ENCODE measurements at places on chromosomes 6 and 20.

- DNase-seq: peak; percentile 78
Observed at GRCh38 chr6:31087494-31088089, 24.8 kb downstream of the C6orf15 start.

- DNase-seq: no peak
Observed at GRCh38 chr6:164378330-164378729, 931.1 kb downstream of the C6orf118 start.

GRCh38 chr6:147559006-147559405 lies 50.5 kb downstream of the SAMD5 start:
- no peak for DNase-seq

GRCh38 chr6:31128093-31128676 lies 7.9 kb upstream of the CDSN start:
- DNase-seq: peak; percentile 71

DNA sequence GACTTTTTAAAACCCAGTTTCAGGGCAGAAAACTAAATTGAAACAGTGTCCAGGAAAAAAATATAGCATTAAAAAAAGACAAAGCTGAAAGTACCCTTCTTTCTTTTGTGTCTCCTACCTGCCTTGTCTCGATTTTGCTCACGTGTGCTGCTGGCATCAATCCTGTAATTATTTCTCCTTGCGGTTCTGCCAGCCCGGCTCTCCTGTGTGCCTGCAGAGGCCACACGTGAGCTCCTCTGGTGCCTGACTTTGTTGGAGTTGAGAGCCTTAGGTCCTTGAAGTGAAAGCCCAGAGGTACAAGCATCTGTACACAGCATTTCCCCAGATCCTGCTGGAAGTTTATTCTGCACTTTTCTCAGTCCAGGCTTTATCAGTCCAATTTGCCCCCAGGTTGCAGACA lies 36.5 kb downstream of the GHRH start:
- no peak for DNase-seq

GRCh38 chr6:51468704-51469103 lies 618.7 kb downstream of the PKHD1 start:
- no peak for DNase-seq

- no peak for DNase-seq
Observed at GRCh38 chr6:168193816-168194721, 115.1 kb upstream of the FRMD1 start.

- no peak for DNase-seq
Observed at GRCh38 chr6:84052204-84052882, 18.8 kb downstream of the MRAP2 start.

GRCh38 chr20:7094438-7094997 lies 327.0 kb downstream of the BMP2 start:
- DNase-seq: peak; percentile 32

DNA sequence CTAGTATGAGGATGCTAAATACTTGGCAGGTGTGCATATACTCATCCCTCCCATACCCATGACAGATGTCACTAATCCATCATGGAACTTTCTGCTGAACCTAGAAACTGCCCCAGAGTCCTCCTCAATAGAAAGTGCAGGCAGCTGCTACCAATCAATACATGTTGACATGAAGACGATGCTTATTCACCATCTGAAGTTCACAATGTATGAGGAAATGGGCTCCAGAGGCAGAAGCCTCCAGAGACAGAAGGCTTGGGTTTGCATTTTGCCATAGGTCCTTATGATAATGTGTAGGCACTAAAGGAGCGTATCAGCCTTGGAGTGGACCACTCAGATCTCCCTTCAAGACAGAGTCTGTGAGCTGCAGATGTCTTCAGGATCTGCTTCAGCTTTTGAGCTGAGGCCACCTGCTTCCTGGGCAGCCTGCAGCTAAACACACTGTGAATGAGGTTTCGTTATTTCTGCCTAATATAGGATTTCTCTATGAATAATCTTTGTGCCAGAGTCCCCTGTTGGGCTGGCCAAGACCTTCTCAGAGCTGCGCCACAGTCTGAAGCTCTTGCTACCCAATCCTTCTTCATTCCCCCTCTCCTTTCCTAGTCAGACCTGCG lies 7.5 kb upstream of the KIAA1755 start:
- peak; percentile 7 for DNase-seq

GRCh38 chr20:15487682-15488081 lies 1085.6 kb downstream of the KIF16B start:
- DNase-seq: no peak

GRCh38 chr6:165568326-165568725 lies 94.7 kb downstream of the PDE10A start:
- DNase-seq: no peak

DNA sequence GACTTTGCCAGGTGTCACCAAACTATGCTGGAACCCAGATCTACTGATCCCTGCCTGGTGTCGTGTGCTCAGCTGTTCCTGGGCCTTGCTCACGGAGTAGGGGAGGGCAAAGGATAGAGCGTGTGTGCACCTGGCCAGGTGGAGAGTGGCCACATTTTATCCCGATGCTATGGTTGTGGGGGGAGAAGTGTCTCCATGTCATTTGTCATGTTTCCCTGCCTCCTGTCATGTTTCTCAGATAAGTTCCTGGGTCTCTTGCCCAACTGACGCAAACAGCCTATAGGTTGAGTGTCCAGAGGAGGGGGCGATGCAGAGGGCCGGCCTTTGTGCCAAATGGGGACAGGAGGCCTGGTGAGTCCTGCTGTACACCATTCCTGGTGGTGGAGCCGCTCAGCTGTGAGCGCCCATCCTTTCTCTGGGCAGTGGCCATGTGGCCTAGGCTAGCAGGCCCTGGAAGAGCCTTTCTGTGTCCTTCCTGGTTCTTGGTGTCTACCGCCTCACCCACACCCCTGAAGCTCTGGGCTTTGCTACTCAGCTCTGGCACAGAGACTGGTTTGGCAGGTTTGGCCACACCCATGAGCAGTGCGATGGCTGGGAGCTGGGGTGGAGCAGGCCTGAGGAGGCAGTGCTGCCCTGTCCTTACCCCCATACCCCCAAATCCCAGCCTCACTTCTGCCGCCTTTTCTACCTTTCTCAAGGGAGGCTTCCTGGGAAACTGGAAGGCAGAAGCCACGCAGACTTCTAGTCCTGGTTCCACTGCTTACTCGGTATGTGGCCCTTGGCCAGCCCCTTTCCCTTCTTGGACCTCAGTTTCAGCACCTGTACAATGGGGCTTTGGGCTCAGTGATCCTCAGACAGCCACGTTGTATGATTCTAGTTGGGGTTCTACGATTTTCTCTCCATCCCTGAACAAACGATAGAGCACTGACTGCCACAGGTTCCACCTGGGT lies 32.3 kb upstream of the EPB41L1 start:
- no peak for DNase-seq

- DNase-seq: no peak
Observed at GRCh38 chr6:134730013-134730412, 219.9 kb downstream of the ALDH8A1 start.
